Natural killer cell (primary cell): ENCODE measurements at places on chromosomes 11 and 22.
A peak's percentile ranks its signal among the peaks of the same experiment; 100 is the strongest.

DNA sequence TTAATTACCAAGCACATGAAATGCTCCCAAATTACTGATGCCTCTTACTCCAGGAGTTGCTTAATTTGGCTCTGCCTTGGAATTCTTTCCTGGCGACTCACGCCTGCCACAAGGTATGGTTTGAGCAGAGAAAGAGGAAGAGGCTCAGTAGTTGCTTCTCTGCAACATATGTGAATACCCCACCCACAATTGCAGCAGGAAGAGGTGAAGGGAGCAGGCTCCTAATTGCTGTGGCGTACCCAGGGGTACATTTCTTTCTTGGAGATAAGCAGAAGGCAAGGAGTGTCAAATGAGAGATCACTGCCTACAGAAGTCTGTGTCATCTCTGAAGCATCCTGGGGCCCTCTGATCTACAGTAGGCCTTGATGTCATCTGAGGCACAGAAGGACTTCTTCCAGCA is 10.6 kb upstream of the NNMT start:
- H3K27me3 ChIP-seq, result no peaks in the 10 kb centered on the region
- no peak overlapping the region for H3K27ac ChIP-seq
- H3K36me3 ChIP-seq, result no peaks in the 10 kb centered on the region
- H3K4me3 ChIP-seq, result no peak overlapping the region
- no peaks in the 10 kb centered on the region for H3K4me1 ChIP-seq
- DNase-seq, result no peak

GRCh38 chr11:124329787-124330478 is 9.9 kb upstream of the OR8D2 start:
- peaks cover 3% of the 10 kb centered on the region for H3K4me1 ChIP-seq
- no peaks in the 10 kb centered on the region for H3K27me3 ChIP-seq
- no peak overlapping the region for H3K27ac ChIP-seq
- no peaks in the 10 kb centered on the region for H3K36me3 ChIP-seq

DNA sequence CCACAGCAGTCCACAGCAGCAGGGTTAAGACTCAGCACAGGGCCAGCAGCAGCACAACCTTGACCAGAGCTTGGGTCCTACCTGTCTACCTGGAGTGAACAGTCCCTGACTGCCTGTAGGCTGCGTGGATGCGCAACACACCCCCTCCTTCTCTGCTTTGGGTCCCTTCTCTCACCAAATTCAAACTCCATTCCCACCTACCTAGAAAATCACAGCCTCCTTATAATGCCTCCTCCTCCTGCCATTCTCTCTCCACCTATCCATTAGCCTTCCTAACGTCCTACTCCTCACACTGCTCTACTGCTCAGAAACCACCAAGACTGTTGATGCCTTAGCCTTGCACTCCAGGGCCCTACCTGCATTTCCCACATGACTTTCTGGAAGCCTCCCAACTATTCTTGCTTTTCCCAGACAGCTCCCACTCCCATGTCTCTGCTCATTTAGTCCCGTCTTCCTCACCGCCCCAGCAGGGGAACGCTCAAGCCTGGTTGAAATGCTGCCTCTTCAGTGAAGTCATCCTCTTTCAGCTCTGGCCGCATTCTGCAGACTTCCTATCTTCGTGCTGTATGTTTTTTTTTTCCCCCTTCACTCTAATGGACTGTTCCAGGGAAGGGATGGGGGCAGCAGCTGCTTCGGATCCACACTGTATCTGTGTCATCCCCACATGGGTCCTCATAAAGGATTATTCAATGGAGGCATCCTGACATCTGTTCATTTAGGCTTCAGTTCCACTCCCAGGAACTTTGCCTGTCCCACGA is 3.3 kb downstream of the IL18BP start:
- peaks cover 26% of the 10 kb centered on the region for H3K4me1 ChIP-seq
- no peak for DNase-seq
- H3K4me3 ChIP-seq, result no peak overlapping the region
- peaks cover 50% of the 10 kb centered on the region for H3K36me3 ChIP-seq
- H3K27me3 ChIP-seq, result no peaks in the 10 kb centered on the region

- H3K27ac ChIP-seq, result no peak overlapping the region
- no peaks in the 10 kb centered on the region for H3K27me3 ChIP-seq
- H3K36me3 ChIP-seq, result no peaks in the 10 kb centered on the region
- H3K4me3 ChIP-seq, result no peak overlapping the region
- no peak for DNase-seq
- peaks cover 2% of the 10 kb centered on the region for H3K4me1 ChIP-seq
Observed at GRCh38 chr22:43878831-43879550, 12.8 kb downstream of the PNPLA5 start.

DNA sequence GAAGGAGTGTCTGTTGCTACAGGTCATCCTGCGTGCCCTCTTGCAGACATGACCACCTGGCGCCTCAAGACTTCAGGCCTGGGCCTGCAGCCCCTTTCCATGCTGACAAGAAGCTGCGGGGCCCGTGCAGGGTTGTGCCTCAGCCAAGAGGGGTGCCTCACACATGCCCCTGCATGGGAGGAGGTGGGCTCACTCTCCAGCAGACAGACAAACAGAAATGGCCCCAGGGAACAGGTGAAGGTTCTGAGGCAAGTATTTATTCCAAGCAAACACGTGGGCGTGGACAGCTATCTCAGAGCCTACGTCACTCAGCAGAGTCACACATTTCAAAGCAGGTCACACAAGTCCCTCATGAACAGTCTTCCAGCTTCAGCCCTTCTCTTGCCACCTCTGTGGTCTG is 5.9 kb upstream of the SYCE3 start:
- H3K27me3 ChIP-seq, result no peaks in the 10 kb centered on the region
- peaks cover 2% of the 10 kb centered on the region for H3K4me1 ChIP-seq
- no peak for DNase-seq
- peaks cover 16% of the 10 kb centered on the region for H3K36me3 ChIP-seq
- no peak overlapping the region for H3K4me3 ChIP-seq

GRCh38 chr11:94923004-94923334 is 50.4 kb downstream of the CWC15 start:
- H3K27me3 ChIP-seq, result no peaks in the 10 kb centered on the region
- H3K27ac ChIP-seq, result no peak overlapping the region
- no peak for DNase-seq
- peaks cover 18% of the 10 kb centered on the region for H3K4me1 ChIP-seq
- H3K36me3 ChIP-seq, result no peaks in the 10 kb centered on the region

GRCh38 chr11:122977470-122978298 is 4.0 kb downstream of the BSX start:
- no peak overlapping the region for H3K4me3 ChIP-seq
- peaks cover 9% of the 10 kb centered on the region for H3K4me1 ChIP-seq
- H3K36me3 ChIP-seq, result no peaks in the 10 kb centered on the region
- H3K27me3 ChIP-seq, result peaks cover 76% of the 10 kb centered on the region
- peak; percentile 4 for DNase-seq

GRCh38 chr22:46053563-46054090 is 76.7 kb upstream of the WNT7B start:
- H3K4me3 ChIP-seq, result peak overlapping the region; percentile 51
- H3K36me3 ChIP-seq, result peaks cover 2% of the 10 kb centered on the region
- peaks cover 78% of the 10 kb centered on the region for H3K4me1 ChIP-seq
- peak; percentile 56 for DNase-seq
- peak overlapping the region; percentile 80 for H3K27ac ChIP-seq
- no peaks in the 10 kb centered on the region for H3K27me3 ChIP-seq

GRCh38 chr11:67303835-67304411 is 593 bp downstream of the SSH3 start:
- DNase-seq, result peak; percentile 62
- H3K4me3 ChIP-seq, result peak overlapping the region; percentile 50
- H3K4me1 ChIP-seq, result peaks cover 25% of the 10 kb centered on the region
- H3K27me3 ChIP-seq, result no peaks in the 10 kb centered on the region
- H3K27ac ChIP-seq, result no peak overlapping the region

- no peaks in the 10 kb centered on the region for H3K4me1 ChIP-seq
- H3K27me3 ChIP-seq, result no peaks in the 10 kb centered on the region
- H3K4me3 ChIP-seq, result no peak overlapping the region
Observed at GRCh38 chr22:19665784-19666672, 48.3 kb upstream of the SEPTIN5 start.

DNA sequence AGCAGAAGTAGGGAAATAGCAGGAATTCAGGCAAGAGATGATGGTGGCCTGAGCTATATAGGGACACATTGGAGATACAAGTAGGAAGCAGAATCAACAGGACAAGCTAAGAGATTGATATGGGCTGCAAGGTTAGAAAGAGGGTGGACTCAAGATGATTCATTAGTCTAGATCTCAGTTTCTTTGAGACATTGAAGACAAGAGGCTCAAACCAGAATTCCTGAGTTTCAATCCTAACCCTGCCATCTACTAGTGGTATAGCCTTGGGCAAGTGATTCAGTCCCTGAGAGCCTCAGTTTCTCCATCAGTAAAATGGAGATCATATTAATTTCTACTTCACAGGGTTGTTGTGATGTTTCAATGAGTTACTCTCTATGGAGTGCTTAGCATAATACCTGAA is 53.1 kb upstream of the NAV2 start:
- H3K4me3 ChIP-seq, result no peak overlapping the region
- H3K27ac ChIP-seq, result no peak overlapping the region
- no peaks in the 10 kb centered on the region for H3K27me3 ChIP-seq

- no peaks in the 10 kb centered on the region for H3K36me3 ChIP-seq
- no peak overlapping the region for H3K4me3 ChIP-seq
- DNase-seq, result no peak
- no peaks in the 10 kb centered on the region for H3K27me3 ChIP-seq
- no peaks in the 10 kb centered on the region for H3K4me1 ChIP-seq
Observed at GRCh38 chr11:81278991-81279390, 1454.7 kb downstream of the FAM181B start.

- peaks cover 49% of the 10 kb centered on the region for H3K36me3 ChIP-seq
- H3K4me3 ChIP-seq, result no peak overlapping the region
Observed at GRCh38 chr22:17098379-17098819, 13.6 kb downstream of the IL17RA start.

DNA sequence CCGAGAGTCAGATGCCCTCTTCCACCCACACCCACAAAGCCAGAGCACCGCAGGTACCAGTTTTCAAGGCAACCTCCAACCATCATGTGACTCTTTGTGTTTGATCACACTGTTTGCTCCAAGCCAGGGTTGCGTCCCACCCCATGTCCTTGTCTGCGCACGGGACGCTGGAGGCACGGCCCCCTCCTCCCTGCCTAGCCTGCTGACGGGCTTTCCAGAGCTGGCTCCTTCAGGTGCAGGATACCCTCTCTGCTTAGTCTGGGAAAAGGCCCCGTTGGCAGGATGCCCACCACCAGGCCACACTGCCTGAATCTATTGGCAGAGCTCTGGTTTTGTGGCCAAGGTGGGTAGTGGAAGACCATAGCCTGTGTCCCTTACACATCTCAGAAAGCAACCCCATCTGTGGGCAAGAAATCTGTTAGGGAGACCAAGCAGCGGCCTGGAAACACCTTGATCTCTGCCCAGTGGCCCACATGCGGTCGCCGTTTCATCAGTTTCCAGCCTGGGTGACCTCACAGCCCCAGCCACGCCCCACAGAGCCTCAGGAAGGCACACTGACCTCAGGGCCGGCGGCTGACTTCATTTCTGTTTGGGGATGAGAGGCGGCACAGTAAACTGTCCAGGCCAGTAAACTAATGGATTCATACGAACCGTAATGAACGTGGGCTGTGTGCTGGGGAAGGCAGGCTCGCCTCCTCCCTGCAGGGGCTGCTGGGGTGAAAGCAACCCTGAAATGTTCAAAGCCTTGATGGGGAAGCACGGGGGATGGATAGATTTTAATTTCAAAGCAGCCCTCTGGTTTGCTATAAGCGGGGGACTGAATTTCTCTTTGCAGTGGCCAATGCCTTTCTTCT is 25.8 kb downstream of the CDPF1 start:
- no peak overlapping the region for H3K4me3 ChIP-seq
- H3K36me3 ChIP-seq, result peaks cover 6% of the 10 kb centered on the region
- H3K27ac ChIP-seq, result no peak overlapping the region
- no peaks in the 10 kb centered on the region for H3K27me3 ChIP-seq

DNA sequence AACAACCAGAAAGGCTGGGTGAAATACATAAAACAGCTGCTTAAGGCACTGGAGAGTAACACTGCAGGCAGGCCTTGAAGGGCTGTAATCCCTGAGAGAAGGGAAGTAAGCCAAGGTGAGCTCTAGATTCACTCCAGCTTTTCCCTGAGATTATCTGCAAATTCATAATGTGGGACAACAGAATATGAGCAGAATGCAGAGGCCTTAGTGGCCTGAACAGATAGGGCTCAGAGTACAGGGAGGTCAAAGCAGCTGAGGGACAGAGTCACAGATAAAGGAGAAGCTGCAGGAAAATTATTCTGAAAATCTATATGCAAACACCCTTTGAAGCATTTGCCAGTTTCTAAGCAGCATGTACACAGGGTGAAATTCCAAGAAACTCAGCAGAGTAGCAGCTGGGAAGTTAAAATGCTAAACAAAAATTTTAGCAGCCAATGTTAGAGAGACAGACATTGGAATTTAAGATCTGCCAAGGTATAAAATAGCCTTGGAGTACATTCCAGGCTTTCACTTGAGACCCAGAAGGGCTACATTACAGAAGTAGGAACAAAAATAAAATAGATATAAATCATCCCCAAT is 48.1 kb upstream of the CWF19L2 start:
- H3K4me3 ChIP-seq, result no peak overlapping the region
- H3K27me3 ChIP-seq, result no peaks in the 10 kb centered on the region
- no peak for DNase-seq
- H3K36me3 ChIP-seq, result peaks cover 40% of the 10 kb centered on the region
- no peak overlapping the region for H3K27ac ChIP-seq

DNA sequence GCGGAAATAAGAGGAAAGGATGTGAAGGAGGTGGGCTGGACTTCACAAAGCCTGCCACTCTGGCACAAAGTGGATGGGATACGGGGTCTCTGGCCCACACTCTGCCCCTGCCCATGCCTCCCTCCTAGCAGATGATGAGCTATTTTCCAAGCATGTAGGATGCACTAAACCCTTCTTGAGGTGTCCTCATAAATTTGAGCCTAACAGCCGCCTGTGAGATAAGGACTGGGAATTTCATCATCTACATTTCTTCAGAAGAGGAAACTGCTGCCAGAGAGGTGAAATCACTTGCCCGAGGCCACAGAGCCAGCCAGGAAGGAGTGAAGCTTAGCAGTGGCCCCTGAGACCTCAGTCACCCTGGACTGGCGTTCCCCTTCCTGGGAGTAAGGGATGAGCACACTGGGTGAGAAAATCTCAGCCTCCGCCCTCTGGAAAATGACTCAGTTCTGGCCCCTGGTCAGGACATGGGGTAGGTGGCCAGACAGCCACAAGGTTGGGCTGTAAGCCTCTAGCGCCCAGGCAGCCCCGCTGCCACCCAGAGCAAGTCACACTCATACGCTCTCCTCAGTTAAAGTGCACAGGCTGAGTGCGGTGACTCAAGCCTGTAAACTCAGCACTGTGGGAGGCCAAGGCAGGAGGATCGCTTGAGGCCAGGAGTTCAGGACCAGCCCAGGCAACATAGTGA is 27.9 kb downstream of the MB start:
- H3K27ac ChIP-seq, result no peak overlapping the region
- H3K36me3 ChIP-seq, result no peaks in the 10 kb centered on the region
- H3K4me1 ChIP-seq, result peaks cover 2% of the 10 kb centered on the region
- no peak for DNase-seq
- no peaks in the 10 kb centered on the region for H3K27me3 ChIP-seq

GRCh38 chr11:13705710-13706109 is 37.2 kb downstream of the FAR1 start:
- H3K4me3 ChIP-seq, result no peak overlapping the region
- no peaks in the 10 kb centered on the region for H3K4me1 ChIP-seq
- H3K27me3 ChIP-seq, result no peaks in the 10 kb centered on the region
- DNase-seq, result no peak
- peaks cover 45% of the 10 kb centered on the region for H3K36me3 ChIP-seq
- H3K27ac ChIP-seq, result no peak overlapping the region

GRCh38 chr11:123815122-123815521 is 9.0 kb upstream of the OR6M1 start:
- H3K27ac ChIP-seq, result no peak overlapping the region
- no peaks in the 10 kb centered on the region for H3K27me3 ChIP-seq
- DNase-seq, result no peak
- H3K4me3 ChIP-seq, result no peak overlapping the region
- H3K4me1 ChIP-seq, result no peaks in the 10 kb centered on the region
